ENCODE measurements at places on chromosomes 12 and 14.

GRCh38 chr12:73817161-73817560, 720.5 kb upstream of the ATXN7L3B start:
- no peak overlapping the region for H3K27ac ChIP-seq
- no peaks in the 10 kb centered on the region for H3K4me1 ChIP-seq
- no peak overlapping the region for H3K4me3 ChIP-seq
- H3K27me3 ChIP-seq = no peaks in the 10 kb centered on the region

DNA sequence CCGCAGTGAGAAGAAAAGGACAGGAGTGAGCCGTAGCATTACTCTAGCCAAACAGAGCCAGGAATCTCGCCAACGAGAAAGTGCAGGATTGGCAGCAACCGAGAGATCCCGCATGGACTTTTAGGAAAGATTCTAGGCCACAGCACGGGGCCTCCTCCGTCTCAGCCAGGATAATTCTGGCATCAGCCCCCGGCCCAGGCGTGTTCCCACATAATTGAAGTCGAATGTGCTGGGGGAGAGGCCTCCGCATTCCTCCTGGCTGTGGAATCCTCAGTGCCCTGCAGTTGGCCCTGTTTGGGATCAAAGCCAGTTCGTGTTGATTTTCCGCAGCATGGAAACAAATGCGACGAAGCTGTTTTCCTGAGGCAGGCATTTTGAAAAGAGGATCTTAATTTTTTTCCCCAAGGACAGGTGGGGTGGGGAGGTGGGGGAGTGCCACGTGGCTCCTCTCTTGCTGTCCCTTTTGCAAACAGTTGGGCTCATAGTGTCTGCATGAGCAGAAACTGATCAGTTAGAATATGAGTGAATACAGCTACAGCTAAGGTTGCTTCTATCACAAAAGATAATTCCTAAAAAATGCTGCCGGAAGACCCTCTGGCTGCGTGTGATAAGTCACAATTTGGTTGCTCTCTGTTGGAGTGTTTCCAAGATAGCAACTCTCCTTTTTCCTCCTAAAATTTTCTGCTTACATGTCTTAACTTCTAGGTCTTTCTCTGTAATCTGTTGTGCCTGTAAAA, 37.3 kb upstream of the ATXN2 start:
- DNase-seq = no peak
- no peak overlapping the region for H3K4me3 ChIP-seq
- H3K27ac ChIP-seq = no peak overlapping the region
- no peaks in the 10 kb centered on the region for H3K4me1 ChIP-seq
- H3K27me3 ChIP-seq = no peaks in the 10 kb centered on the region

- no peak overlapping the region for H3K4me3 ChIP-seq
- peaks cover 33% of the 10 kb centered on the region for H3K4me1 ChIP-seq
- no peaks in the 10 kb centered on the region for H3K36me3 ChIP-seq
- H3K27ac ChIP-seq = no peak overlapping the region
- DNase-seq = peak; percentile 46
- no peaks in the 10 kb centered on the region for H3K27me3 ChIP-seq
These were observed 72.9 kb upstream of the LTA4H start for GRCh38 chr12:96108321-96108720.

- no peak for DNase-seq
- no peak overlapping the region for H3K4me3 ChIP-seq
- no peaks in the 10 kb centered on the region for H3K36me3 ChIP-seq
- no peaks in the 10 kb centered on the region for H3K27me3 ChIP-seq
These were observed 82.9 kb downstream of the TSPAN9 start for GRCh38 chr12:3160081-3160480.

DNA sequence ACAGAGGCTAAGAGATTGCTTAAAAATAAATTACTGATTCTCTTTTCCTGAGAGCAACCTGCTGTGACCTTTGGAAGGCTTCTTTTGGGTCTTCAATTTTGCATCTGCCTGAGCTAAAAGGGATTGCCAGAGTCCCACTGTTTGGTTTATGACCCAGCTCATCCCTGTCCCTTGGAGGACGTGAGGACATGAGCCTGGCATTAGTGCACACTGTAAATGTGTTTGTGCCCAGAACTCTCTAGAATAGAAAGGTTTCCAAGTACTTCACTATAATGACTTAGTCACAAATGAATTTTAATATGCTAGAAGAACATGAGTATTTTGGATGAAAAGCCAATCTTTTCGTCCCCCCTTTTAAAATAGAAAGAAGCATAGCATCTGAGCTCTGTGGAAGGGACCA, 47.1 kb upstream of the CDKN3 start:
- H3K27me3 ChIP-seq = peaks cover 9% of the 10 kb centered on the region
- no peak for DNase-seq

GRCh38 chr14:69700575-69700974, 66.4 kb upstream of the SRSF5 start:
- no peaks in the 10 kb centered on the region for H3K27me3 ChIP-seq
- H3K36me3 ChIP-seq = peaks cover 18% of the 10 kb centered on the region
- no peak for DNase-seq
- H3K4me3 ChIP-seq = no peak overlapping the region

DNA sequence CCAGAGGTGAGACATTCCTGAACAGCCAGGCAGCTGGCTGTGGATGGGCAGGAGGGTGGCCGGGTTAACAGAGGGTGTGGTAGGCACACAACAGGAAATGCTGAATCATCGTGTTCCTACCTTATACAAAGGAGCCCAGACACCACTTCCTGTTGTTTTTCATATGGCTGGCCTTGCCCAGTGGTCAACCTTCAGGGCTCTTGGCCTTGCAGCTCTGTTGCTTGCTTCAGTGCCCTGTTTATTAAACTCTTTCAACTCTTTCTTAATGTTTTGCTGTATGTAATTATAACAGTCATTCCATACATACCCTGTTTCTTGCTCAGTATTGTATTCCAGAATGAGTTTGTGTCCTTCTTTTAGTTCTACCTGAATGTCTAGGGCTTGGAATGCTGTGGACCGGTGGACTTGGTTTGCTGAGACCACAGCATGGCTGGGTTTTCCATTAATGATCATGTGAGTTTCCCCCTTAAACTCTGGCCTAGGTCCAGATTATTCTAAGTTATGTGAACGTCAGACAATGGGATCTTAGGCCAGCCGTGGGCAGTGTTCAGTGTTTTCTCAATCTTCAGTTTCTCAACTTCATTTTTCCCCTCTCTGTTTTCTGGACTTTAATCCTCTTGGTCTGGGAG, 11.9 kb downstream of the CFAP54 start:
- no peak overlapping the region for H3K4me3 ChIP-seq
- H3K36me3 ChIP-seq = no peaks in the 10 kb centered on the region
- no peaks in the 10 kb centered on the region for H3K27me3 ChIP-seq
- H3K27ac ChIP-seq = peak overlapping the region; percentile 15

DNA sequence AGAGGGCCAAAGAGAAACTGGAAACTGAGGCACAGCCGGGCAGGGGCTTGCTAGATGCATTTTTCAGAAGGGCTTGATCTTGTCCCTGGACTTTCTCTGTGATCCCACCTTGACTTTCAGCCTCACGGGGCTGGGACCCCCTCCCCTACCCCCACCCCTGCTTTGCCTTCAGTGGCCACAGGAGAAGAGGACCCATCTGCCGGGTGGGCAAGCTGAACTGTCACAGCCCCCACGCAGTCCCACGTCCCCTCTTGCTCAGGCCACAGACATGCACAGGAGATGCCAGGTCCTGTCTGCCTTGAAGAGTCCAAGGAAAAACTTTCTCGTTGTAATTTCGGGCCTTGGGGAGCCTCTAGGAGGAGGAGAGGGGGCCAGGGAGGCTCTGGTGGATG, 158.9 kb downstream of the KIF26A start:
- H3K27me3 ChIP-seq = peaks cover 6% of the 10 kb centered on the region
- no peak overlapping the region for H3K4me3 ChIP-seq
- DNase-seq = no peak
- no peaks in the 10 kb centered on the region for H3K36me3 ChIP-seq
- no peak overlapping the region for H3K27ac ChIP-seq

GRCh38 chr12:92462049-92462448, 240.7 kb upstream of the PLEKHG7 start:
- no peaks in the 10 kb centered on the region for H3K36me3 ChIP-seq
- peak overlapping the region; percentile 93 for H3K27ac ChIP-seq
- H3K27me3 ChIP-seq = no peaks in the 10 kb centered on the region
- no peak overlapping the region for H3K4me3 ChIP-seq
- H3K4me1 ChIP-seq = peaks cover 69% of the 10 kb centered on the region

Measured in B cell (primary cell).